NCI-H510A treated with DMSO at 0.1 percent for 48 hours (cell line): ENCODE measurements at places on chromosomes 3 and 15.

- DNase-seq, result no peak
Observed at GRCh38 chr3:23206366-23206765, 3.2 kb downstream of the UBE2E2 start.

GRCh38 chr3:193489949-193490348 is 64.7 kb downstream of the ATP13A4 start:
- DNase-seq, result no peak

GRCh38 chr3:157445857-157446256 is 9.2 kb downstream of the PTX3 start:
- no peak for DNase-seq

DNA sequence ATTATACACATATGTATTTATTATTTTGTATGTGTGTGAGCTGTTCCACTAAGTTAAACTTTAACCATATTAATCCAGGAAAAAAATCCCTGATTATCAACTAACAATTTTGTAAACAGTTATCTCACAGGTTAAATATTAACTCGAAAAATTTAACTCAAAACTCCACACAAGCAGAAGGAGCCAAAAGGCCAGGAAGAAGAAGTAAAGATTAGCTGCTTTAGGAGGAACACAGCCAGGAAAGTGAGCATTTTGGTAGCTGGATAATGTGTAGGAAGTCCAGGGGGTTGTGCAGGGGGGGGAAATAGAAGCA is 425.0 kb downstream of the TIGIT start:
- DNase-seq, result no peak

DNA sequence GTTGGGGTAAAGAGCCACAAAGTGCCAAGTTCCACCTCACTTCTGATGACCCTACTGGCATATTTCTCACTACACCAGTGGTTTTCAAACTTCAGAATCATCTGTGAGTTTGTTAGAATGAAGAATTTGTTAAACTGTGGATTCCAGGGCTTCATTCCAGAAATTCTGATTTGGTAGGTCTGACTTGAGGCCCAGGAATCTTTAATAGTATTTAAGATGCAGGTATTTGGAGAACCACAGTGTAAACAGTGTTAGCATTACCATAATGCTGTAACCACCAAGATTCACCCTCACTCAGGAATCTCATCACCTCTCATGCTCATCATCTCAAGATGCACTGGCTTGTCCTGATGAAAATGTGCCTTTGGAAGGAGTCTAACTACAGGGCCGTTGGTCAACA is 6.0 kb downstream of the KCNMB3 start:
- no peak for DNase-seq

GRCh38 chr3:73452729-73453128 is 172.0 kb downstream of the PDZRN3 start:
- DNase-seq, result no peak
